ENCODE measurements at places on chromosomes 1 and 21.

- H3K27me3 ChIP-seq, result no peaks in the 10 kb centered on the region
- H3K27ac ChIP-seq, result peak within 1 kb of the TSS; percentile 98
- H3K4me3 ChIP-seq, result peak within 1 kb of the TSS; percentile 78
- peak; percentile 89 for DNase-seq
These were observed at the start of gene IRF2BP2 for GRCh38 chr1:234610061-234610665. Gene IRF2BP2, minus strand, starts transcription at chr1:234610178. Its CDS starts 684 bp downstream, at chr1:234609494.

- H3K4me3 ChIP-seq, result no peak overlapping the region
- no peaks in the 10 kb centered on the region for H3K4me1 ChIP-seq
- H3K36me3 ChIP-seq, result no peaks in the 10 kb centered on the region
- no peak overlapping the region for H3K27ac ChIP-seq
- DNase-seq, result no peak
These were observed 36.6 kb upstream of the NHLH2 start for GRCh38 chr1:115877511-115877910.

DNA sequence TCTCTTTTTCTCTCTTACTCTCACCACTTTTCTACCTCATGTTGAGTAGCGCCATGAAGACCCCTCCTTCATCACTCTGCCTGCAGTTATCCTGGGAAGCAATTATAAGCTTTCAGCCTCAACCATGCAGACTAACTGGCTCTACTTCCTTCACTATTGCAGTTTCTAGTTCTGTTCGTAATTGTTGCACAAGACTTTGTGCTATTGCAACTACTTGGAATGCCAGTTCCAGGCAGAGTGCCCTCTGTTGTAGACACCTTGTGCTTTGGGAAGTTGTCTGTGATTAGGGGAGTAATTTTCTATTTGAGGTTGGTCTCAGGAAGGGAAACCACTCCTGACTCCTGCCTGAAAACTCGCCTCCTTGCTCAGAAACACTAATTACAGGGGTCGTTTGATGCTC lies 19.4 kb downstream of the PGM1 start:
- H3K36me3 ChIP-seq, result no peaks in the 10 kb centered on the region
- H3K4me3 ChIP-seq, result no peak overlapping the region
- H3K4me1 ChIP-seq, result no peaks in the 10 kb centered on the region
- DNase-seq, result no peak

DNA sequence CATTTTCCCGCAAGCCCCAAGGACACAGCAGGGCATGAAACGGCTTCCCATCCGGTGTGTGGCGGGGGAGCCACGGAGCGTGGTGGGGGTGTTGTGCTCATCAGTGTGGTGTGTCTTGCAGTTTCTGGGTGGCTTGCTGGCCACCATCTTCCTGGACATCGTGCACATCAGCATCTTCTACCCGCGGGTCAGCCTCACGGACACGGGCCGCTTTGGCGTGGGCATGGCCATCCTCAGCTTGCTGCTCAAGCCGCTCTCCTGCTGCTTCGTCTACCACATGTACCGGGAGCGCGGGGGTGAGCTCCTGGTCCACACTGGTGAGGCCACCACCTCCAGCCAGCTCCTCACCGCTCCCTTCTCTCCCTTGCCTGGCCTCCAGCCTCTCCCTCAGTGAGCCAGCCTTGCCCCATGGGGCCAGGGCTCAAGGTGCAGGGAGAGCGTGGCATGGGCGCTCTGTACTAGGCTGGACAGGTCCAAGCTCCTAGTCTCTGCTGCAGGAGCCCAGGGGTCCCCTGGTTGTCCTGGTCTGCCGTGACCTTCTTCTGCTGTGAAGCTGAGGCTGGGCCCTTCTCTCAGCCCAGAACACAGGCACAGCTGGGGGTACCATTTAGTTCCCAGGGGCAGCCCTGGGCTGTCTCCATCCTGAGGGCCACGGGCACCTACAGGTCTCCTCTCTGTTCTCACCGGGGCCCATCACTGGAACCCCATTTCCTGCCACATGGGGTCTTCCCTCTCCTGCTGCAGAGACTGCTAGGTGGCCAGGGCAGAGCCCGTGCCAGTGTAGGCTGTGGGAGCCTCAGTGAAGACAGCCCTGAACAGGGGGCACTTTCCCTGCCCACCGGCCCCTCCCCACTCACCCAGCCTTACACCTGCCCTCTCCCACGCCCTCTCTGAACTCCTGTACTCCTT lies 12.6 kb downstream of the AGTRAP start:
- H3K4me1 ChIP-seq, result 0 out of 2 replicates have a peak, but pooled peaks cover 3% of the 10 kb centered on the region
- H3K36me3 ChIP-seq, result no peaks in the 10 kb centered on the region
- H3K4me3 ChIP-seq, result no peak overlapping the region
- DNase-seq, result no peak

- no peak overlapping the region for H3K27ac ChIP-seq
- H3K36me3 ChIP-seq, result no peaks in the 10 kb centered on the region
- 0 out of 2 replicates have a peak, but pooled peaks cover 3% of the 10 kb centered on the region for H3K4me1 ChIP-seq
- no peak overlapping the region for H3K4me3 ChIP-seq
- H3K27me3 ChIP-seq, result no peaks in the 10 kb centered on the region
- no peak for DNase-seq
These were observed 1.7 kb downstream of the LYST start for GRCh38 chr1:235864931-235865525.

DNA sequence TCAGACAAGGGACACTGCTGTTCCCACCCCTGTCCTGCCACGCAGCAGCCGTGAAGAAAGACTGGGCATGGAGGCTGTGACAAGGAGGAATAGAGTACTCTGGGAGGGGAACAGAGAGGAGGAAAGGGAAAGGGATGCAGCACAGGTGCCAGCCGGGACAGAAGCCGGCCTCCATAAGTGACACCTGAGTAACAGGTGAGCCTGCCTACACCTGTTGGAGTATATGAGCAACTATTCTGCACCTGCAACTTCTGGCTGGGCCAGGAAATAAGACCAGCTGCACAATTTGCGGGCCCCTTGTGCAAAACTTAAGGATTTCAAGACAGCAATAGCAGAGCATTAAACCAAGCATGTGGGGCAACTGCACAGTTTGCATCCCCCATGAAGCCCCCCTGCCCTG lies 72.5 kb upstream of the GOLT1A start:
- peaks cover 23% of the 10 kb centered on the region for H3K4me1 ChIP-seq
- DNase-seq, result peak; percentile 73
- H3K27ac ChIP-seq, result peak overlapping the region; percentile 79

DNA sequence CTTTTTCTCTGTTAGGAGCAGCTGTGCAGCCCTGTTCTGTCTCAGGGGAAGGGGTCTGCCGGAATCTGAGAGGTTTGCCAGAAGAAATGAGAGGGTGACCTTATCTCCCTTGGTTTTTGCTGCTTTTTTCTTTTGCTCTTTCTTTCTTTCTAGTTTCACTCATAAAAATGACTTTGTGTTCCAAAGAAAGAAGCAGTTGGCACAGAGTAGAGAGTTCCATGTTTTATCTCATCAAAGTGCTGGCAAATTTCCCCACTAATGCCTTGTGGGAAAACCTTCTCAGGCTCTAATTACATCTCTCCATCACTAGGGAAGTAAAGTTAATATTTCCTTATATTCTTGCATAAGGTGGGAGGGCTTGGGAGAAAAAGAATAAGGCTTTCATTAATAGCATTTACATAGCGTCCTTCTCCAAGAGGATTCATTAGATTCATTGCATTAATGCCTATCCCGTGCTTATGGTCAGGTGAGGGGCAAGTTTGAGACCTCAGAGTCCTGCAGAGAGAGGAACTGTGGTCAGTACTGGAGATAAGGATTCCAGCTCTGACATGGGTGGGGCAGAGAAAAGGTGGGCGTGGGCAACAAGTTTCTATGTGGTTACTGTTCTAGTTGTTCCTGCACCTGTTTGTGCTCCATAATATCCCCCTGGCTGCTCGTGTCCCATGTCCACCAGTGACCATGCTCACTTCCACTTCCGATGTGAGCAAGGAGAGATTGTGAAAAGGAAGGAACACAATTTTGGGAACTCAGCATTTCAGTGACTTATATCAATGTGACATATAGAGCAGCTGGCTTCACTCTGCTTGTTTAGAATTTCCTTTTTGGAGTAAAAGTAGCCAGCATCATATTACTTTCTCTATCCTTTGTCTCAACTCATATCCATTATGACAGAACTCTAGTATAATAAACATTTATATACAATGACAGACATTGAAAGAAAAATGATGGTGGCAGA lies 79.5 kb downstream of the DISC1 start:
- no peaks in the 10 kb centered on the region for H3K27me3 ChIP-seq
- H3K36me3 ChIP-seq, result no peaks in the 10 kb centered on the region
- no peak for DNase-seq
- no peak overlapping the region for H3K27ac ChIP-seq
- H3K4me3 ChIP-seq, result no peak overlapping the region

DNA sequence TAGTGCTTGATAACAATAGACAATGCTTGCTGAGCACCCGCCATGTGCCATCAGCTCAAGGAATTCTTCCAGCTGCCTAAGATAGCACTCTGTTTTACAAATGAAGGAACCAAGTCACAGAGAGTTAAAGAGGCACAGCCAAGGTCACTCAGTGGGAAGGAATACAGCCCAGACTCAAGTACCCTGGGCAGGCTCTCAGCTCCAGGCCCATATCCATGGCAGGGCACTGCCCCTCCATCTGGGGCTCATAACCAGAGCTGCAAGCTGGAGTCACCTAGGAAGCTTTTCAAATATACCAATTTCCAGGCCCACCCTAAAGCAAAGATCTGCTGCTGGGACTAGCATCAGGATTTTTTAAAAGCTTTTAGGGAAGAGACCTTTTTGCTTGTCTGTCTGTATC lies 1.6 kb downstream of the CLEC20A start:
- no peak overlapping the region for H3K4me3 ChIP-seq
- no peaks in the 10 kb centered on the region for H3K4me1 ChIP-seq
- no peaks in the 10 kb centered on the region for H3K36me3 ChIP-seq
- H3K27ac ChIP-seq, result no peak overlapping the region
- H3K27me3 ChIP-seq, result no peaks in the 10 kb centered on the region
- no peak for DNase-seq

- H3K4me1 ChIP-seq, result no peaks in the 10 kb centered on the region
- H3K4me3 ChIP-seq, result no peak overlapping the region
- no peak for DNase-seq
- H3K27me3 ChIP-seq, result no peaks in the 10 kb centered on the region
- no peaks in the 10 kb centered on the region for H3K36me3 ChIP-seq
These were observed 14.5 kb upstream of the CCDC185 start for GRCh38 chr1:223378754-223379153.

DNA sequence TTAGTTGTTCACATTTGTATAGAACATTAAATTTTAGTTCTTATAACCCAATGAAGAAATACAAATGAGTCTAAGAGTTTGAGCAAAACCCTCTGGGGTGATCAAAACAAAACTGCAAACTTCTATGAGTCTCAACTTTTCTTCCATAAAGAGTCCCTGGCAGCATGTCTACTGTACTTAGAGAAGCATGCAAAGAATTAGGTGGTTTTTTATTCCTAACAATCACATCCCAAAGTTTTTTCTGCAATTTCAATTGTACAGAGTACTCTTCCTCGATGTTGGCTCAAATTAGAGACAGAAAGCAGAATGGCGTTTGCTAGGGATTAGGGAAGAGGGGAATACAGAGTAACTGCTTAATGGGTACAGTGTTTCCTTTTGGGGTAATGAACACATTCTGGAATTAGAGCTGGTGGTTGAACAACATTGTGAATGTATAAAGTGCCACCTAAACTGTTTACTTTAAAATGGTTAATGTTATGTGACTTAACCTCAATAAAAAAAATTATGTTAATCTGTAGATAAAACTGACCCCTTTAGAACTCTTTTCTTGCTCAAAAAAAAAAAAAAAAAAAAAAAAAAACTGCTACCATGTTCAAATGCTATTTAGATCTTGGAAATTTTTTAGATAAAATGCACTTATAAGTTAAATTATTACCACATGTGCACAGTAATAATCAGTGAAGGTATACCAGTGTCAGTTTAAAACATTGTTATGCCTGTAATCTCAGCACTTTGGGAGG lies 4.8 kb downstream of the RC3H1 start:
- H3K4me1 ChIP-seq, result peaks cover 14% of the 10 kb centered on the region
- H3K36me3 ChIP-seq, result peaks cover 3% of the 10 kb centered on the region
- no peaks in the 10 kb centered on the region for H3K27me3 ChIP-seq
- DNase-seq, result no peak
- no peak overlapping the region for H3K4me3 ChIP-seq
- no peak overlapping the region for H3K27ac ChIP-seq

GRCh38 chr1:204740354-204740753 lies 54.8 kb upstream of the LRRN2 start:
- DNase-seq, result no peak
- H3K36me3 ChIP-seq, result no peaks in the 10 kb centered on the region
- no peaks in the 10 kb centered on the region for H3K27me3 ChIP-seq
- no peak overlapping the region for H3K4me3 ChIP-seq
- H3K27ac ChIP-seq, result no peak overlapping the region
- H3K4me1 ChIP-seq, result no peaks in the 10 kb centered on the region

- H3K36me3 ChIP-seq, result no peaks in the 10 kb centered on the region
- H3K27me3 ChIP-seq, result no peaks in the 10 kb centered on the region
- no peak for DNase-seq
- no peak overlapping the region for H3K4me3 ChIP-seq
- H3K27ac ChIP-seq, result no peak overlapping the region
- H3K4me1 ChIP-seq, result no peaks in the 10 kb centered on the region
These were observed 199.5 kb downstream of the GPATCH2 start for GRCh38 chr1:217431395-217431794.

All from MM.1S (cell line).